ENCODE measurements at places on chromosomes 3 and 15.

- no peak for DNase-seq
- peaks cover 35% of the 10 kb centered on the region for H3K36me3 ChIP-seq
- H3K4me1 ChIP-seq, result peaks cover 18% of the 10 kb centered on the region
- H3K4me3 ChIP-seq, result peak overlapping the region; percentile 86
- peak overlapping the region; percentile 83 for H3K27ac ChIP-seq
These were observed 826 bp downstream of the DBR1 start for GRCh38 chr3:138173769-138174420.

GRCh38 chr15:88873786-88874185, 21.6 kb downstream of the HAPLN3 start:
- no peak overlapping the region for H3K4me3 ChIP-seq
- no peaks in the 10 kb centered on the region for H3K36me3 ChIP-seq
- no peak for DNase-seq
- H3K4me1 ChIP-seq, result peaks cover 4% of the 10 kb centered on the region
- H3K27me3 ChIP-seq, result no peaks in the 10 kb centered on the region

DNA sequence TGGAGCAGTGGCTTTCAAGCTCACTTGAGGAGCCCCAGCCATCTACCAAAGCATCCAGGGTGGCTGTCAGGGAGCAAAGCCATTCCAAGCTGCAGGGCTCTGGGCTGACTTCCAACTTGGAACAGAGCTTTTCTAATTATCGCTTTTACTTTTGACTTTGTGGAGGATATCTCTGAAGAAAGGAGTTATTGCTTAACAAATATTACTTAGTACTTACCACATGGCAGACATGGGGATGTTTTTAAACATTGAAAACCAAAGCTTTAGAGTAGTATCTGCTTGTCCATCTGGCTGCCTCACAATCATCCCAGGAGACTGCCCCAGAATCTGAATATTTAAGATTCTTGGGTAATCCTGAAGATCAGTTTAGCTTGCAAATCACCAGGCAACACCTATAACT, 8.9 kb downstream of the TAGLN3 start:
- H3K4me3 ChIP-seq, result no peak overlapping the region
- no peaks in the 10 kb centered on the region for H3K27me3 ChIP-seq
- no peaks in the 10 kb centered on the region for H3K4me1 ChIP-seq
- DNase-seq, result no peak
- H3K27ac ChIP-seq, result no peak overlapping the region
- no peaks in the 10 kb centered on the region for H3K36me3 ChIP-seq

DNA sequence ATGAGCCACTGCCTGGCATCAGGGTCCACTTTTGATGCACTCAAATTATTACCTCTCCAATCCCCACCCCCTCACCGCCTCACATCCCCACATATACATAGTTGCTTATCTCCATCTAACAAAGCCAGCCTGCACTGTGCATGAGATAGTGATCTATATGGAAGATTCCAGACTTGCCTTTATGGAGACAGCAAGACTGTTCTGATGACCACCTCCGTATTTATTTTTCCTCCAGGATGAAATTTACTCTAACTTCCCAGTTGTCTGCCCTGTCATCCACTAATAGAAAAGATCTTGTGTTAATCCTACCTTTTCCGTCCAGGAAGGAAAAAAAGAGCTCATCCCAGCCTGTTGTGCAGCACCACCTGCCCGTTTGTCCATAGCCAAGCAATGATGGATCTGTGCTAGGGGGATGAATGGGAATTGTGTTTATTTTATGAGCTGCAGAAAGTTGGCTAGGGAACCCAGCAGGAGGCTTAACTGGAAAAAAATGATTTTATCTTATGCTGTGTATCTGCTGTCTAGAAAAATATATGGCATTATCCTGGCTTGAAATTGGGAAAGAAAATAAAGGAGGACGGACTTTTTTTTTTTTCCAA, 114.5 kb downstream of the CD47 start:
- H3K36me3 ChIP-seq, result no peaks in the 10 kb centered on the region
- no peaks in the 10 kb centered on the region for H3K27me3 ChIP-seq
- H3K4me3 ChIP-seq, result no peak overlapping the region
- H3K27ac ChIP-seq, result no peak overlapping the region

All from psoas muscle (tissue), 8 donors.